ENCODE measurements at places on chromosomes 7 and 10.

- no peak for DNase-seq
Measured at GRCh38 chr10:128614016-128614605, 487.9 kb upstream of the MKI67 start.

DNA sequence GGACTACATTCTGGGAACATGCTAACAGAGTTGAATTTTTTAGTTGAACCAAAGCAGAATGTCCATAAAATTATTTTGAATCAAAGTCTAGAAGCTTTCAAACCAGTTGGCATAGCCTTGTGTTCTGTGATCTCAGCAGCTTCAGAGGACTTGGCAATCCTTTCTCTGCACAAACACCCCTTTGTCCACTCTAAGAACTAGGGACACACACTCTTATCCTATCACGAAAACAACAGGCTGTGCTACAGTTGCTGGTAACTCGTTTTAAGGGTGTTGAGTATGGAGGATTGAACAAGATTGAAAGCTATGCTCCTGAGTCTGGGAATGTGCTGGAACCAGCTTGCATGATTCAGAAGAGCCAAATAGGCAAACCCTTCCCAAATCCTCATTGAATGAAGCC, 76.4 kb upstream of the PRSS58 start:
- DNase-seq: no peak

DNA sequence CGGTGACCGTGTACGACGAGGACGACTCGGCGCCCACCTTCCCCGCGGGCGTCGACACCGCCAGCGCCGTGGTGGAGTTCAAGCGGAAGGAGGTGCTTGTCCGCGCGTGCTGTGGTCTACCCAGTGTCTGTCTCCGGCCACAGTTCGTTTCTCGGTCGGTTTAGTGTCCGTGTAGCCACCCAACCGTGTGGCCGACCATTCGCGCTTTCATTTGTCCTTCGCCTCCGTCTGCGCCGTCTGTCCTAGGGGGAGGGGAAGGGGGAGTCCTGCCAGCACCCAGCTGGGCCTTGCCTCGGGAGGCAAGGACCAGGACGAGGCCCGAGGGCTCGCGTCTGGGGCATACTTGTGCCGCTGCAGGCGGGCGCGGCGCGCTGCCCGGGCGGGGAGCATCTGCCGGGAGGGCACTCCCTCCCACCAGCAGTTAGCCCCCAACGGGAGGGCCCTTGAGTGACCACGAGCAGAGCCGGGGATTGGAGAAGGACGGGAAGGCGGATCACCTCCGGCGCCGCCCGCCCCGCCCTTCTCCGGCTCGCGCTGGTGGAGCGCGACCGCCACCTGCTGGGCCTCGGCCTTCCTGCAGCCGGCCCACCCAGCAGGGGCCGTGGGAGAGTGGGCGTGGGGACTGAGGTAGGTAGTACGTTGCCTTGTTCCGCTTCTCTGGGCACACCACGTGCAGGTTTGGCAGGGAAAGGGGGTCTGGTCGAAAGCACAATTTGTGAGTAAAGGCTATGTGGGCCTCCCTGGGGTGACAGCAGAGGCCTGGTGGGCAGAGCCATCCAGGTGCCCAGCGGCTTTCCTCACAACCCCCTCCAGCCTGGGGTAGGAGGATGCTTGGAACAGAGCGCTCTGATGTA, 28.5 kb downstream of the RET start:
- DNase-seq: peak; percentile 83

GRCh38 chr10:108684431-108684830, 1238.9 kb downstream of the XPNPEP1 start:
- no peak for DNase-seq

DNA sequence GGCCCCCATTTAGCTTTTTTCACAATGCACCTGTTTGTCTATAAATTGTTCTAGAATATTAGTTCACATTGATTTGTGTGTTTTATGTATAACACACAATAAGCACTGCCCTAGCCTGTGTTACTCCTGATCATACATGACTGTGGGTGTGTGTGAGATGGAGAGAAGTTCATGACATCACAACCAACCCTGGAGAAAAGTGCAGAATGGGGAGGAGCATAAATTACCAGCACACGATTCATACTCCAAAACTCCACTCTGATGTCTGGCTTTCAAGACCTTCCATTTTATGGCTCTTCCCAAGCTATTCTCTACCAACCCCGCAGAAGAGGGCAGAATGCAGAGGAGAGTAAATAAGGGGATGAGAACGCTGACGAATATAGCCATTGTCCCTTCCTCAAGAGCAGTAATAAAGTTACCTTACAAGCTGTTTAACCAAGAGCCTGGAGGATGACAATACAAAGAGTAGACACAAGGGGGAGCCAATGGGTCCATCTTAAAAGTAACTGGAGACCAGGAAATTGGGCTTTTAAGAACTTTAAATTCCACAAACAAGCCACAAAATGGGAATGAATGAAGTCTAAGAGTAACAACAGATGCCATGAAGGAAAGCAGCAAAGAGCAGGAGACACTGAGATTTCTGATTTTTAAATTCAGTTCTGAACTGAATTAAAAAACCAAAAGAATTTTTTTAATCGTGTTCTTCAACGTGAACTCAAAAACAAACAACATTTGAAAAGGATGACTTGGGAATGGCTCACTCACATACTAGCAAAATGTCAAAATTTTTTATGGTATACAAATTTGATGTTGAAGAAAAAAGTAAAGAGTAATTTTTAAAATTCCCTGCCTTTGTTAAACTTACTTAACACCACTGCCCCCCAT, 159.6 kb downstream of the PARD3 start:
- DNase-seq: no peak
